ENCODE measurements at places on chromosomes 13 and 19. TPM values are rescaled to one million over a fixed set of nuclear protein-coding genes. Genes with fewer than 3 reads are reported as not detected.

SYCN gene
- polyA plus RNA-seq: not detected

DZIP1 gene
- 18.1 TPM for polyA plus RNA-seq

ZNF649 gene
- polyA plus RNA-seq: 4.6 TPM

TEX30 gene
- polyA plus RNA-seq: 12.7 TPM

LHFPL6 gene
- polyA plus RNA-seq: 52.9 TPM

DNA sequence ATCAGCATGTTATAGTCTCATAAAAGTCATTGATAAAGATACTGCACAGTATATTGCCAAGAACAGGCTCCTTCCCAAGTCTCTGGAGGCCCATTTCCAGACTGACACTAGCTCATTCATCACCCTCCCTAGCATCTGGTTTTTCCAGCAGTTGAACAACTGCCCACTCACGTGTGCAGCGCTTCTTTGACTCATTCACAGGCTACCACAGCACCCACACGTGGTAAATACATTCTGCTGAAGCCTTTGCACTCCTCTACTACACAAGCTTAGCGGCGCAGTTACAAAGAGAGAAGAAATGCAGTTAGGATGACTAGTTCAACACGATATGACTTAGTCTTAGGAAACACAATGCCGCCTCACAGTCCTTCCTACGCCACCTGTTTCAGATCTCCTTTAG, 87.7 kb downstream of the DOCK9 start:
- DNase-seq: peak; percentile 96

- no peak for DNase-seq
Observed at GRCh38 chr13:45529758-45530157, 65.0 kb downstream of the COG3 start.

- no peak for DNase-seq
Observed at GRCh38 chr13:34383728-34384127, 558.3 kb upstream of the NBEA start.

DNA sequence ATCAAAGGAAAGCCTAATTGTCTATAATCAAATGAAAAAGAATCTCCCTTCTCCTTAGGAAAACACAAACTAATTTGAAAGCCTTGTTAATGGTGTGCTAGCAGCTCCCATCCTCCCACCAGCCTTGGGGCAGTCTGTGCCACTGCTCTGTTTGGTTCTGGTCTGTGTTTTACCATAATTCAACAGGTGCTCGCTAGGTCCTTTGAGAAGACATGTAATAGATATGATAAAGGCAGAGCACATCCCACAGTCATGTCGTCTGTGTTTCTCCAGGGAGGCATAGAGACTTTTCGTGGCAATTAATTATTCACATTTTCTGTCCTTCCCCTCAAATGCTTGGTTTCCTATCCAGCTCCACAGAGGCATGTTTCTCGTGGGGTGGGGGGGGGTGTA, 23.8 kb downstream of the FAM124A start:
- no peak for DNase-seq

GRCh38 chr13:93758575-93758974, 532.0 kb downstream of the GPC6 start:
- peak; percentile 34 for DNase-seq

DNA sequence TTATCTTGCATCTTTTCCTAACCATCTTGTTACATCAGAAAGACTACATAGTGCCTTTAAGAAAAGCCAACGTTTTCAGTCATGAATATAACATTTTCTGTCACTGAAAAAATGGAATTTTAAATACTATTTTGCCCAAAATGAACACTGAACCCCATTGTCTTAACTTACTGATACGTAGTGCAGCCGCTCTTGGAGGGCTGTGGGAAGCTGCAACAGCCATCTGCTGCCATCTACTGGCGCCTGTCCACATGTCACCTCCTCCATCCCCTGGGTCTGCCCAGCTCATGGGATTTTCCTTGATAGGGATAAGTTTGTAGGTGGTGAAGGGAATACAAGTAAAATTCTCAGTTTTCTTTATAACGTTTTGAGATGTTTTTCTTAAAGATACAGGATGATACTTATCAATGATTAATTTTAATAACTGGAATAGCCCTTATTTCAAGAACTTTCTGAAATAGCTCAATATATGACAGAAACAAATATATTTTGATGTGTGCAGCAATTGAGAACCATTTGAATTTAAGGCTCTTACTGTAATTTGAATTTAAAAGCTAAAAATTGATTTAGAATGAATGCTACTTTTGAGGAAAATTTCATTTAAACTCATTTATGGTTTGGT, 73.7 kb downstream of the GGACT start:
- peak; percentile 82 for DNase-seq

DNA sequence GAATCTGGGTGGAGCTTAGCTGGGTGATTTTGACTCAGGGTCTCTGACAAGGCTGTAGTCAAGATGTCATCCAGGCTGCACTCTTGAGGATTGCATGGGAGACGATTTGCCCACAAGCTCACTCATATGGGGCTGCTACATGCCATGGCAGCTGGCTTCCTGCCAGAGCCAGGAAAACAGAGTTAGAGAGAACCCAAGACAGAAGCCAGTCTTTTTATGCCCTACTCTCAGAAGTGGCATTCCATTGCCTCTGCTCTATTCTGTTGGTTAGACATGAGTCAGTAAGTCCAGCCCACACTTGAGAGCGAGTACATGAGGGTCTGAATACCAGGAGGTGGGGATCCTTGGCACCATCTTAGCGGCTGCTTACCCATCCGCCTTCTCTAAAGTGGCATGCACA, 9.5 kb downstream of the POLR1D start:
- no peak for DNase-seq

- DNase-seq: no peak
Observed at GRCh38 chr19:15144046-15144646, 36.9 kb downstream of the SYDE1 start.

DNA sequence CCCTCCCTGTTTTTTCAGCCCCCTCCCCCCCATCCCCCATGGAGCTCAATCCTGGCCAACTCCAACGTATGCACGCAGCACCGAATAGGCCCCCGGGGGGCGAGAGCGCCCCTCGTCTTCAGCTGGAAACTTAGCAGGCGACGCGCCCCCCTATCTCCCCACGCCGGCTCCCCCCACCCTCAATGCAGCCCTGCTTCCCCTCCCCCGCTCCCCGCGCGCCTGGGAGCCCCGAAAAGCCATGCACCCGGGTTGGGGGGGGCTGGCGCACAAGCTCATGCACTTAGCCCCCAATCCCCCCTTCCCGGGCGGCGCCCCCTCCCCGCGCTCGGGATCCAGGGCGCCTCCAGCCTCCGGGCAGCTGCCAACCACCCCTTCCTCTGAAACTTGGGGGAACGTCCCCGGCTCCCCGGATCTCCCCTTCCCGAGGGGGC, 508 bp downstream of the ZBTB7A start:
- DNase-seq: no peak

All from fibroblast of lung (primary cell).